ENCODE measurements at places on chromosomes 13 and 19.

GRCh38 chr19:47330466-47330869 lies 1.5 kb upstream of the C5AR2 start:
- DNase-seq, result no peak

- DNase-seq, result no peak
Measured at GRCh38 chr13:106499896-106500295, 35.6 kb downstream of the EFNB2 start.

DNA sequence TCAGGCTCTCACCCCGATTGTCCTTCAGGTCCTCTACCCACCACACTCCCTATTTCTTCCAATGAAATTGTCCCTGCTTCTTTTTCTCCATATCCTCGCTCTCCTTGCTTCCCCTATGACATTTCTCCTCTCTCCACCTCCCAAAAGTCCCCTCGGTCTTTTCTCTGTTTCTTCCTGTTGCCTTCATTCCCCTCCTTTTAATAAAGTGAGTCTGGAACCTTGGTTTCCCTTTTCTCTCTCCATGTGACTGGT lies 676 bp upstream of the ZNF574 start:
- no peak for DNase-seq

DNA sequence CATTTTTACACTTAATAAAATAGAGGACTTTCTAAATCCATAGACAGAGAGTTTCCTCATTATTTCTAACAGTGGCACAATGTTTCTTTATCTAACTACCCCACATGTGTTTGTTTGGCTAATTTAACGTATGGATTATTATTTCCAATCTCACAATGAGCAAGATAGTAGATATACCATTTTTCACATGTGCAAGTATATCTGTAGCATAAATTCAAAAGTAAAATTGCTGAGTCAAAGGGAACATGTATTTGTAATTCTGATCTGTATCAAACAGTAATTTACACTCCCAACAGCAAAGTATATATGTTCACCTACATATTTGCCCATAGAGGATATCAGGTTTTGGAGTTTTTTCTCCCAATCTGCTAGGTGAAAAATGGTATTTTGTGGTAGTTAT lies 18.3 kb downstream of the MAST1 start:
- DNase-seq, result no peak

DNA sequence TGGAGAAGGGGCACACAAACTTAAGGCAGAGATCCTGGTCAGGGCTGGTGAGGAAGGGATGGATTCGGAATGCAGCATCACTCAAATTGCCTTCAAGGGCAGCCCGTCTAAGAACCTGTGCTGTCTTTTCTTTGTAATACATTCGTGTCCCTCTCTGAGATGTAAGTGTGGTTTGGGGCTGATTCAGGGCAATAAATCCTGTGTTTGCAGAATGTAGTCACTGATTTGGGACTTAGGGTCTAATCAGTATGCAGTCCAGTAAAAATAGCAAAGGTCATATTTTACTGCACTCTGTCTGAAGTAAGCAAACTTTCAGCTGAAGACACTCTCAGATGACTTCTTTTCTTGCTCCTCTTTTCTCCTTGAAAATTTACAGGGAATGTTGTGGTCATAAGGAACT lies 93.8 kb upstream of the C1QTNF9B start:
- no peak for DNase-seq

- no peak for DNase-seq
Measured at GRCh38 chr13:66612983-66613382, 617.2 kb downstream of the PCDH9 start.

- DNase-seq, result no peak
Measured at GRCh38 chr13:97945792-97946419, 7.6 kb upstream of the IPO5 start.

- no peak for DNase-seq
Measured at GRCh38 chr19:9620842-9621155, 233 bp downstream of the ZNF561 start.

- DNase-seq, result no peak
Measured at GRCh38 chr13:100363874-100364273, 224.7 kb downstream of the GGACT start.

DNA sequence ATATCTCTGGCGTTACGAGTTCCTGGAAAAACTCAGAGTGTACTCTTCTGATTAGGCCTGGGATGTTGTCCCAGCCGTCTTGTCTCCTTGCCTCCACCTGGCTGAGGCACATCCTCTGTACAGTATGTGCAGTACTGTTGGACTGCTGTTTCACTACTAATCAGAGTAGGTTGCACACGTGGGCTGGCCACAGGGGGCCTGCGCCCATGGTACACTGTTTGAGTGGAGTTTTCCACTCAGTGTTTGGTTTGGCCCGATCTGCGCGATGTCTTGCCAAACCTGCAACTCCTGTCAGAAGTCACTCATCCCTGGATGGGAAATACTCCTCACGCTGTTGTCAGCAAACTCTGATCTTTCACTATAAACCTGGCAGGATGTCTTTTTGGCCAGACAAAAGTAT lies 189.6 kb upstream of the CSNK1A1L start:
- DNase-seq, result no peak

DNA sequence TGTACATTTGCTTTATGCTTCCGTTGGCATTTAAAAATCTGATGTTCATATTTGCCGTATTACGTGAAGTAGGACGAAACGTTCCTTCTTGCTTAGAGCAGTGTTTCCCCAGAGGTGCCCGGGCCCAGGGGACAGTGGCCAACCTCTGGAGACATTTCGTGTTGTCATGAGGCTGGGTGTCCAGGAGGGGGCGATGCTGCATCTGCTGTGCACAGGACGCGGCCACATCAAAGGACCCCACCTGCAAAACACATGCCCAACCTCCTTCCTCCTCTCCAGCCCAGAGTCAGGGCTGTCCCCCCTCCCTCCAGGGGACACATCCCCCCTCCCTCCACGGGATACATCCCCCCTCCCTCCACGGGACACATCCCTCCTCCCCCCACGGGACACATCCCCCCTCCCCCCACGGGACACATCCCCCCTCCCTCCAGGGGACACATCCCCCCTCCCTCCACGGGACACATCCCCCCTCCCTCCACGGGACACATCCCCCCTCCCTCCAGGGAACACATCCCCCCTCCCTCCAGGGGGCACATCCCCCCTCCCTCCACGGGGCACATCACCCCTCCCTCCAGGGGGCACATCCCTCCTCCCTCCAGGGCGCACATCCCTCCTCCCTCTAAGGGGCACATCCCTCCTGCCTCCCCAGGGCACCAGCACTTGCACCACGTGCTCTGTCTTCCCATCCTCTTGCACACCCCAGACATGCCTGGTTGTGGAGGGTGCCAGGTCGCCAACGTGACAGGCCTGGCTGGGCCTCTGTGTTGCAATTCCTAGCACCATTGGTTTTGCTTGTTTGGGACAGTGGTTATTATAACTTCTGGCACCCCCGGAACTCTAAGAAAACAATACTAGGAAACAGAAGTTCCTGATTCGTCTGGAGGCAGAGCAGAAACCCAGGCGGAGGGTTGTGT lies 46.7 kb downstream of the GAS6 start:
- DNase-seq, result peak; percentile 63

GRCh38 chr19:44943801-44944249 lies 1.8 kb downstream of the APOC4 start:
- no peak for DNase-seq

- no peak for DNase-seq
Measured at GRCh38 chr13:38763446-38764381, 76.8 kb downstream of the FREM2 start.

- no peak for DNase-seq
Measured at GRCh38 chr13:105410602-105411001, 1124.9 kb downstream of the EFNB2 start.

DNA sequence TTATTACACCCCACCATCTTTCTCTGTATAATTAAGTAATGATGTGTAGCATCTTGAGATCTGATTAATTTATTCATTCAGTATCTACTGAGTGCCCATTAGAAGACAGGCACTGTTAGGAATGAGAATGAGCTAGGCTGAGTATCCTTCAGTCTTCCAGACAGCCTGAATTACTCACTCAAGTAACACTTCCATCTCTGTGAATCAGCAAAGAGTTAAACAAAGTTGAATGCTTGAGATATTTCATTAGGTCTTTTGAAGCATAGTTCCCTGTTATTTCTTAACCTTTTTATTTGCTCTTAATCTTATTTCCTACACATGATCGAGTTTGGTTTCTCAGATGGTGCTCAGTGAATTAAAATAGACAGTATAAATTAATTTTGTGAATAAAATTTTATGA lies 413.7 kb downstream of the DCT start:
- DNase-seq, result no peak

GRCh38 chr13:51726446-51727193 lies 77.3 kb downstream of the DHRS12 start:
- DNase-seq, result no peak

DNA sequence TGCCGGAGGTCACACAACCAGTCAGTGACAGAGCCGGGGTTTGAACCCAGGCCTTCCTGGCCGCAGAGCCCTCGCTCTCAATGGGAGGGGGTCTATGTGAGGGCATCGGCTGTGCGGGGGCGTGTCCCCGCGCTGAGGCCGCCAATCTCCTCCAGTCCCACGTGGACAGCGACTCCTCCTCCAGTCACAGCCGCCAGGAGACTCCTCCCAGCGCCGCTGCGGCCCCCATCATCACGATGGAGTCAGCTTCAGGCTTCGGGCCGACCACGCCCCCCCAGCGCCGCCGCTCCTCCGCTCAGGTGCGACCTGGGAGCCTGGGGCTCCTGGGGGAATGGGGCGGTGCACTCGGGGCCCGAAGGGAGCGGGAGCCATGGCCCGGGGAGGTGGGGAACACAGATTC lies 6.0 kb downstream of the SPRED3 start:
- DNase-seq, result no peak

- no peak for DNase-seq
Measured at GRCh38 chr13:100611678-100612492, 23.3 kb upstream of the GGACT start.

DNA sequence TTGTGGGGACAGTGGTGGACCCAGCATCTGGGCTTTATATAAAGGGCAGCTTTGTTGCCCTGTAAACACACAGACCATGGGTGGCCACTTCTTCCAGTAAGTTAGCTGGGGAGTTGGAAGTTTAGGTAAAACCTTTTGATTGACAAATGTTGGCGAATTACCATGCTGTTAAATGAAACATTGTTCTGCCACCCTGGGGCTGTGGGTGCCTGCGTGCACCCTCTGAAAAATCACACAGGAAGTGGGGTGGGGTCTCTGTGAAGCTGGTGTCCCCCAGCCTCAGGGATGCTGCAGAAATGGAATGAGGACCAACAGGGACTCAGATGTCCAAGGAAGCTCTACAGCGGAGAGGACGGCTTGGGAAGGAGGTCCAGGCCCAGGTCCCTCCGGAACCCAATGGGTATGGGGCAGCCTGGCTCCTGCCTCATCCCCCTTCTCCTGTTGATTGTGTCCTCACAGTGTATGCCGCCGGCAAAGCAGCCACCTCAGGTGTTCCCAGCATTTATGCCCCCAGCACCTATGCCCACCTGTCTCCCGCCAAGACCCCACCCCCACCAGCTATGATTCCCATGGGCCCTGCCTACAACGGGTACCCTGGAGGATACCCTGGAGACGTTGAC lies 2.8 kb upstream of the USF2 start:
- DNase-seq, result no peak

- DNase-seq, result no peak
Measured at GRCh38 chr13:29039212-29039611, 219.1 kb downstream of the MTUS2 start.

DNA sequence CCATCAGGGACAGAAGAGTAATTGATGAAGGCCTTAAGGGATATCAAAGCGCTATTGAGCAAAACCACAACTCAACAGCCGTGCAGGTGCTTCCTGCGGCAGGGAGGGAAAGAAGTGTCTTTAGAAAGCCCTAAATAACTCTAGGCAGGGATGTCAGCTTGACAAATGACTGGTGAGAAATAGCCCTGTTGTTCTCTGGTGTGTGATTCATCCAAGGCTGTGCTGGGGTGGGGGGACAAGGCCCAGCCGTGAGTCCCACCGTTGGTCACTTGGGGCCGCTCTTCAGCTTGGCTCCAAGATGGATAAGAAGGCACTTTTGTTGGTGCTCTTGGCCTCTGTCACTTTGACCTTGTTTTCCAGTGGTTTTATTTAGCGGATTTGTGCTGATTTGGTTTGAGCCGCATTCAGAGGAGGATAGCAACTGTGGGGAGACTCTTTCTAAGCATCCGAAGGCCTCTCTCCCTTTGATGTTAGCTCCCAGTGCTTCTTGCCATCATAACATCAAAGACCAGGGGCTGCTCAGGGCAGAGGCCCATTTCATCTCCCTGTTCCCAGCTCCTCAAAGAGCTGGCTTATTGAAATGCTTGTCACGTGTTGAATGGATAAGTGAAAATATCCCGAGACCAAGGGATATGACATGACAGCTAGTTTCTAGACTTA lies 130.3 kb upstream of the SERP2 start:
- no peak for DNase-seq

- DNase-seq, result no peak
Measured at GRCh38 chr13:51156648-51157047, 45.6 kb upstream of the C13orf42 start.

DNA sequence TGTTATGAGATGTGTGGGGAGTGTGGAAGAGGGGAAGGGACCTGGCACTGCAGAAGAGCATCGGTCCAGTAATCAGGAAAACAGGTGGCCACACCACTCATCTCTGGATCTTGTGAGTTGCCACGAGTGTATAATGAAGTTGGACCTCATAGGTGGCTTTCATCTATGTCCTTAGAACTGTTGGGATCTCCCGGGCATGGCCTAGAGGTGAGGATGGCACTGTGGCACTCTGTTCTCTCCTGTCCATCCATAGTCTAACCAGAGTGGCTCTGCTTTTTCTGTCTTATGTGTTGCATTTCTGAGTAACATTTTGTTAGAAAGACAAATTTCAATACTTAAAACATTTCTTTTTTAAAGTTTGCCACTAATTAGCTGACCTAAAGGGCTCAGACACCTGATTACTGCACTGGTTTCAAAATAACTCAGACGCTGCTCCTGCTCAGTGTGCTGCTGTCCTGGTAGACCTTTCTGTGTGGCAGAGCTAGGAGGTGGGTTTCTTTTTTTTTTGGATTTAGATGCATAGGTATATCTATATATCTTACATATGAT lies 5.5 kb downstream of the CNMD start:
- DNase-seq, result no peak

- no peak for DNase-seq
Measured at GRCh38 chr19:6720369-6721137, at the start of gene C3. Gene C3 (minus strand): TSS chr19:6720650. CDS start chr19:6720589, 61 bp downstream.

- no peak for DNase-seq
Measured at GRCh38 chr19:31126236-31126635, 223.0 kb downstream of the TSHZ3 start.

- no peak for DNase-seq
Measured at GRCh38 chr13:90276216-90276615, 1071.3 kb upstream of the MIR17HG start.

GRCh38 chr13:79402074-79402635 lies 3.9 kb downstream of the RBM26 start:
- no peak for DNase-seq

DNA sequence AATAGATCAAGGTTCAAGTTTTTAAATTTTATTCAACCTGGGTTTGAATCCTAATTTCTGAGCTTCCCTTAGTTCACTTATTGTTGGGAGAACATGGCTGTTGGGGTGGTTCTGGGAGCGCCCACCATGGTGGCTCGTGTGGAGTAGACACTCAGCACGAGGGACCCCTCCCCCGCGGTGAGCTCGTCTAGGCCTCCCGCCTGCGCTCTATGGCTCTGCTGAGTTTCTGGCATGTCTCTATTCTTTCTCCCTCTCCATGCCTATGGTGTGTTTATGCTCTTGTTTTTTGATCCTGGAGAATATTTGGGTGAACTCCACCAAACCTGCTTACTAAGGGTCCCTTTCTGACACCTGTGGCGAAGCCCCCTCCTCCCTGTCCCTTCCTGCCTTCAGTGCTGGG lies 1.6 kb upstream of the EPN1 start:
- DNase-seq, result no peak

- DNase-seq, result no peak
Measured at GRCh38 chr19:45455707-45456499, 11.9 kb upstream of the FOSB start.

- DNase-seq, result no peak
Measured at GRCh38 chr13:39253774-39254173, 215.5 kb downstream of the NHLRC3 start.

Measured in stimulated activated CD8-positive, alpha-beta memory T cell treated with anti-CD3 and anti-CD28 coated beads, Interleukin-7, amount 100 ng/mL, for 1 hour (primary cell).